Renal cortex interstitium (tissue), 15 donors: ENCODE measurements at places on chromosomes 1 and 21. TPM values are rescaled to one million over a fixed set of nuclear protein-coding genes. Genes with fewer than 3 reads are reported as not detected.

- DNase-seq, result no peak
These were observed 148.7 kb downstream of the MAST2 start for GRCh38 chr1:45952072-45952471.

Gene CXADR
- 31.6 TPM for polyA plus RNA-seq

Gene RHEX
- polyA plus RNA-seq, result 3.3 TPM

DNA sequence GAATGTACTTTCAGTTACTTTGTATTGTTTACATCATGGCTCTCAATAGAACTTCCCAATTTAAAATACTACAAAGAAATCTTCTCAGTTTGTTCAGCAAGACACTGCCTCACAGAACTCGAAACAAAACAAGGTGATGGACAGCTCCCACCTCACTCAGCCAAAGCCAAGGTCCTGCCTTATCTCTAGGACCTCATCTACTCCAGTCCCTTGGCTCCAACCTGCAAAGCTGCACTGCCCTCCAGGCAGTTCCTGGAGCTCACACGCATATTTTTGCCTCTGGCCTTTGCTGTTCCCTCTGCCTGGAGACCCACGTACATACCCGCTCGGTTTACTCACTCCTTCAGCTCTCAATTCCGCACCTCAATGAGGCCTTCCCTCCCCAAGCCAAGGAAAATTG, 40.3 kb downstream of the MCOLN2 start:
- no peak for DNase-seq

DNA sequence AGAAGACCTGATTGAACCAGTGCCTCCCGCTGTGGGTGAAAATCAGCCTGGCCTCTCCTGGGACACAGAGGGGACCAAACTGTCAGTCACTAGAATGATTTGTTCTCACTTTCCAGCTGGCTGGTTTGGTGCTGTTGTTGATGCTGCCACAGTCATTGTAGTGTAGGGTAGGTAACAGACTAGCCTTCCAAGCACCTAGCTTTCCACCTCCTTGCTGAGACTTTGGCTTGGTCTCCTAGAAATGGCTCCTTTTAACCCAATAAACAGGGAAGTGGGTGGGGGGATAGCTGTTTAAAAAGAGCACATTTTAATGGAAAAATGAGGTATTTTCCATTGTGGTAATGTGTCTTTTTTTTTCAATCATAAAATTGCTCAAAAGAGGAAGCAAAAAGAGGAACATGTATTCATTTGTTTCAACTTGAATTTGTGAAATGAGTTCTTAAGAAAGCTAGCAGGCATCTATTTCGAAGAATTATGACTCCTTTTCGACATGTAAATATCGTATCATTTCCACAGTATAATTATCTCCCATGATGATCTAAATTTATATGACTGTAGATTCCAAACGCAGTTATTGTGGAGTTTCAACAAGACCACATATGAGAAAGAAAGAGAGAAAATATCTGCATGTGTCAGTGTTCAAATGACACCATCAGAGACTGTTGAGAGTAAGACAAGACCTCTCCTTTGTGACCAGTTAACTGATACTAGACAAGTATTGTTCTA, 190.1 kb downstream of the HLX start:
- DNase-seq, result no peak

- no peak for DNase-seq
These were observed 28.2 kb upstream of the TEKT2 start for GRCh38 chr1:36055706-36056105.

Gene SEMA6C
- 34.5 TPM for polyA plus RNA-seq

- no peak for DNase-seq
These were observed 2.5 kb upstream of the ATF6 start for GRCh38 chr1:161763522-161764098.

DNA sequence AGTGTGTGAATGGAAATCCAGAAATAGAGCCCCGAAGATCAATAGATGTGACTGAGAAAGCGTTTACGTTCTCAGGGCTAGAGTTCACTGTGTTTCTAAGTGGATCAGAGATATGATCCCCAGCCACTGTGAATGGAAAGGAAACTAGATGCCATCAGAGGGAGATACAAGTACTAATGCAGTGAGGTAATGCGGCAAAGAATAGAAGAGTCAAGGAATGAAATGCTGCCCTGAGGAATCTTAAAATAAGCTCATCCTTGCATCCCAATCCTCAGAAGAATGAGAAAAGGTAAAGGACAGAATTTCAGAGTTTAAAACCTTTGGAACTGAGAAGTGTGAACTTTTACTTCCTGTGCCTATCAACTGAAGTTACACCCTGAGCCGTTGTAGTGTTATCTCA, 165.5 kb upstream of the ESRRG start:
- no peak for DNase-seq

- DNase-seq, result no peak
These were observed 9.8 kb downstream of the TEX38 start for GRCh38 chr1:46681333-46682034.

GRCh38 chr21:17119466-17120297, 393.2 kb upstream of the CXADR start:
- DNase-seq, result no peak

GRCh38 chr1:10916991-10917390, 95.5 kb upstream of the TARDBP start:
- no peak for DNase-seq

DNA sequence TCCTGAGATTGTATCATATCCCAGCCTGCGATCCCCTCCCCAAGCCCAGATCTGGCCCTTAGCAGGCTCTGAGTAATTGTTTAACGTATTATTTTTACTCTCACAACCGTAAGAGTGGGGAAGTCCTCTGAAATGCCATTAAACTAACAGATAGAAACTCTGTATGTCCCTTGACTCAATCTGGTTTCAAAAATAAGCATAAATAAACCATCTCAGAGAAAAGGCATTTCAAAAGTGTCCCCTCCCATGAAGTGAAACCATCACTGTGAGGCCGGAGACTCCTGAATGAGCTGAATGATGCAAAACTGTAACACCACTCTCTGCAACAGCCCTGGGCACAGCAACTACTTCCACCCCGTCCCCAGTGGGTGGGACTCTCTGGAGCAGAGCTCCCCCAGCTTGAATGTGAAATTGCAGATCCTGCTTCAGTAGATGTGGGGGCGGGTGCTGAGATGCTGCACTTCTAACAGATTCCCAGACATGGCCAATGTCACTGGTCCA, 104.1 kb downstream of the SYF2 start:
- no peak for DNase-seq

GRCh38 chr1:12776801-12777557, 3.4 kb downstream of the PRAMEF12 start:
- no peak for DNase-seq

Gene PTPN22
- polyA plus RNA-seq, result 0.23 TPM

DNA sequence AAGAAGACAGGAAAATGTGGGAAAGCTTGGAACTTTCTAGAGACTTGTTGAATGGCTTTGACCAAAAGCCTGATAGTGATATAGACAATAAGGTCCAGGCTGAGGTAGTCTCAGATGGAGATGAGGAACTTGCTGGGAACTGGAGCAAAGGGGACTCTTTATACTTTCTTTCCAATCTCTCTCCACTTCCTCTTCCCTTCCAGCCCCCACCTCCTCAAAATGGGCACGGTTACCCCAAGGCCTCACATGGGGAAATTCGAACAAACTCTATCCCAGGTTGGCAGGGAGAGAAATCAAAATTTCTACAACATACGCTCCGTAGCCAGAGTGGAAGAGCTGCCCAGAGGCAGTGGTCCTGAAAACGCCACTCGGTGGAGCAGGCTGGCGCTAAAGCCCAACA, 15.2 kb downstream of the PPT1 start:
- no peak for DNase-seq

GRCh38 chr1:185861630-185862029, 127.4 kb downstream of the HMCN1 start:
- no peak for DNase-seq

DNA sequence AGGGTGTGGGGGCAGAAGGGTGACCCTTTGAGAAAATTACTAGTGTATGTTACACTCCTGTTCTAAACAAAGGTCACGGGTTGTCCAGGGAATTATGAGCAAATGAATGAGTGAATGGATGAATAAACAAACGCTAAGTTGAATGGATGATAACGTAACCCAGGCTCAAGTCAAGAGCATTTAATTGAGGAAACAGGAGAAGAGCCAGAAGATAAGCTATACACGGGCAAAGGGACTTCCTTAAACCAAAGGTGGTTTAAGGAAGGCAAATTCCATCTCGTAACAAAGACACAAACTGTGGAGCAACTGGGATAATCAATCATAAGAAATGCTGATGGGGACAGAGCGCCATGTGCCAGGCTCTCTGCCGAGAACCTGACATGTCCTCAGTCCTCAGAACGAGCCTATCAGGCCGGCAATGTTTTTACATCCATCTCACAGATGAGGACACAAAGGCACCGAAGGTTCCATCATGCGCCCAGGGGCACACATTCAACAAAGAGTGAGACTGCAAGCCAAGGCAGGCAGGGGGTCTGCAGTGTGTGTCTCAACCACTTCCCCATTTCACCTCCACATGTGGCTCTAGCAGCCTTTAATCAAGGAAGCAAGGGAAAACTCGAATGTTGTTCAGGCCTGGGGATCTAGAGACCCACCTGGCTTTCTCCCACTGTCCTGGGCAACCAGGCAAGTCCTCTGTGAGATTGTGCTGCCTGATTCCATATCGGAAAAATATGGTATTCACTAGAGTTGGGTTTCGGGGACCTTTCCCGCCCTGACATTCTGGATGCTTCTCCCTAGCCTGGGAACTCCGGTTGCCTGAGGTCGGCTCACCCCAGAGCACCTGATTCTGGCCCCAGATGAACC, 126.8 kb upstream of the EDN2 start:
- DNase-seq, result no peak

GRCh38 chr1:211113566-211113965, 20.4 kb downstream of the KCNH1 start:
- DNase-seq, result no peak

GRCh38 chr1:207822124-207822601, 70.3 kb downstream of the CD46 start:
- no peak for DNase-seq

GRCh38 chr1:230711245-230711644, 2.7 kb downstream of the AGT start:
- no peak for DNase-seq

- no peak for DNase-seq
These were observed 338.2 kb downstream of the KIF26B start for GRCh38 chr1:245493029-245493428.

DNA sequence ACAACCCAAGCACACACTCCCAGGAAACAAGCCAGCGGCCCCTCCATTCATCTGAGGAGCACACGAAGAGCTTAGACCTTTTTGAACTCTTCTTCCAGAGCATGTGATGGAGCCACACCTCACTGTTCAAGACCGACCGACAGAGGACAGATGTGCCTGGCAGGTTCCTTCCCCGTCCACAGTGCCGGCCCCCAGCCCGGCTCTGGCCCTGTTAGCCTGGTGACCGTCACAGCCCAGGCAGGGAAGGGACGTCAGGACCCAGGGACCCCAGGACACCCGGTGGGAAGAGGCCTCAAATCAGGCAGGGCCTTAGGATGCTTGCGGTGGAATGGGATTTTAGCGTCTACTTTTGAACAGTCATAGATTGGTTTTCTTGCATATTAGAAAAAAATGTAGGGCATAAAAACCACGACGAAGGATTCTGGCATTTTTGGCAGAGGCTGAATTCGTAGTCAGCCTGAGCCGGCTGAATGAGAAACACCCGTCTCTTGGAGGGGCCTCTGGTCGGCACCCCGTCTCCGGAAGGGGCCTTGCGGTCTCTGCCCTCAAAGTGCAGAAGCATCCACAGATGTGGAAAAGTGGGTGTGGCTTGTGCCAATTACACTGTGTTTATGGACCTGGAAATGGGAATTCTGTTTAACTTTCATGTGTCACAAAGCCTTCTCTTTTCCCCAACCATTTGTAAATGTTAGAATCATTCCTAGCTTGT, 79.3 kb downstream of the SIK1 start:
- DNase-seq, result no peak

DNA sequence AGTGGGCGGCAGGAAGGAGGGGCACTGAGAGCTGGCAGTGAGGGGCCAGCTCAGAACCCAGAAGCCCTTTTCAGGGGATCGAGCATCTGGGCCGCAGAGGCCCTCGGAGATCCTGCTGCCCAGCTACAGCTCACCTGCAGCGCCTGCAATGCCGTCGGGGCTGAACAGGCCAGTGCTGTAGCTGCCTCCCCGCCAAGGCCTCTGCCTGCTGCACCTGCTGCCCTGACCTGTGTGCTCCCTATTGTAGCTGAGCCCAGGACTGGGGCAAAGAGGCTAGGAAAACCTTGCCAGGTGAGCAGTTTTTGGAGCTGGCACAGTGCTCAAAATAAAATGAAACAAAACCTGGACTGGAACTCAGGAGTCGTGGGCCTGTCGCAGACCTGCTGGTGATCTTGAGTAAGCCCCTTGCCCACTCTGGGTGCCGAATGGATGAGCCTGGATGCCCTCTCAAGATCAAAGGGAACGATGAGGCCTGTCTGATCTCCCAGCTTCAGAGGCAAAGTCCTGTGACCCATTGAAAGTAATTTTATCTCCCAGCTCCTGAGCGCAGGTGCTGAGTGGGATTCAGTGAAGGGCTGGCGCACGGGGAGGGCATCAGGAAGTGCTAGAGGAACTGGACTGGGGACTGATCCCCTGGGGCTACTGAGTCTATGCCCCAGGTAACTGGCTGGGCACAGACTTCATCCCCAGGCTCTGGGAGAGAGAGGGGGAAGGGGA, 154.6 kb downstream of the FOXD2 start:
- DNase-seq, result no peak

DNA sequence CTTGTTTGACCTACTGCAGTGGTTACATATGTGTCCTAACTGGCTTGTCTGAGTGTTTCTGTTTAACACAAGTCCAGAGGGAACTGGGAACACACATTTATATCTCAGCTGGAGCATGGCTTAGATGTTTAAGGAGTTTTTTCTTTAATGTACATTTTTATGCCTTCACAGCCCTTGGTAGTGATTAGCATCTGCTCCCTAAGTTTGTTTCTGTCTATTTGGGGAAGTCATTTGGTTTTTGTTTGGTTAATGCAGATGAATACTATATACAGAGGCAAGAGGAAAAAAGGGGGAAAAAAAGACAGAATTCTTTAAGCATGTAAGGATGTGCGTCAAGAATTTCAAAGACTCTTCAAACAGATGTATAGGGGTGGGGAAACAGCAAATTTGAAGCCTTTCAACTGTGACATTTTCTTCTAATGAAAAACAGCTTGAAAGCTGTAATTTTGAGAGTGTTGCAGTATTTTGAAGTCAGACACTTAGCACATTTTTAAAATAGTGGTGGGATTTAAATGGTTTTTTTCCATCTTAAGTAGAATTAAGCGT, 15.4 kb downstream of the MACO1 start:
- DNase-seq, result no peak

Gene ANGPTL1
- polyA plus RNA-seq, result 5.0 TPM

Gene HPDL
- polyA plus RNA-seq, result 3.7 TPM

Gene CFHR1
- 0.14 TPM for polyA plus RNA-seq

Gene FCRLA
- 0.20 TPM for polyA plus RNA-seq

Gene SH2D1B
- 0.39 TPM for polyA plus RNA-seq

Gene OR10Z1
- polyA plus RNA-seq, result not detected

Gene OR2M2
- polyA plus RNA-seq, result not detected

DNA sequence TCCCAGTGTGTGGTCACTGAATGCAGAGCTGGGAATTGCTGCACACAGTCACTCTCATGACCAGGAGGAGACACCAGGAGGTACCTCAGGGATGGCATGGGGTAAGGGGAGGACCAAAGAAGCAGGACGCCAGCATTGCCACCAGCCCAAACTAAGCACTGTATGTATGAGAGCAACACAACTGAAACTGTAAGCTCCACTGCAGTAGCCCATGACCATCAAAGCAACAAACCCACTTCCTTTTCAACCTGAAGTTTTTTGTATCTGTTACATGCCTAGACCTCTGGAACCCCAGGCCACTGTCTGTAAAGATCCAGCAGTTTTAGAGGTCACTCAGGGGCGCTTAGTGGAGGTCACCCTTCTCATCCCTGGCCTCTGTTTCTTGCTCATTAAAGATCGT, 164.3 kb downstream of the SETD4 start:
- DNase-seq, result no peak

GRCh38 chr1:235854347-235854746, 12.4 kb downstream of the LYST start:
- DNase-seq, result no peak
